Jurkat, Clone E6-1 (cell line): ENCODE measurements at places on chromosomes 1 and 21.

DNA sequence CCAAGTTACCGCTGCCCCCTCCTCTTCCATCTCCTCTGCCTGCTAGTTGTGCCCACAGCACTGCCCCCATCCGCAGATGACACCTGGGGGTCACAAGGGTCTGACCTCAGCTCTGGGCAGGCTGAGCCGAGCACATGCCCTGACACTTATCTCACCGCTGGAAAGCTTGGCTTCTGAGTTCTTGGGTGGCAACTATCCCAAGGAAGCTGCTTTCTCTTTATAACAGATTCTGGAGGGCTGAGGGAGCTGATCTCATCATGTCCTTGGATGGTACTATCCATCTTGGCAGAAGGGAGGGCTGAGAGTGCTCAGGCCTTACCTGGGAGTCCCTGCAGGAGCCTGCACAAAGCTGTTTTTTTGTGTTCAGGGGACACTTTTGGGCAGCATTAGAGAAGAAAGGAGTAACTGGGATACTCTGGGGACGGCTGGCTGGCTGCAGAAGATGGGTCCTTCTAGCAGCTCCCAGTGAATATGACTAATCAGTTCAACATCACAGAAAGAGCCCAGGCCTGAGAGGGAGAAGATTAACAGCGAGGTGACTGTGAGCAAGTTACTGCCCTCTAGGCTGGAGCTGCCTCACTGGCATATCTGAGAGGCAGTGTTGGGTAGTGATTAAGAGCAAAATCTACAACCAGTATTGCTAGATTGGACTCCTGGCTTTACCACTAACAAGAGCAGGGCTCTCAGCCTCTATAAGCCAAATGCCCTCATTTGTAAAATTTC is 71.6 kb downstream of the PLXNA2 start:
- no peak for DNase-seq

DNA sequence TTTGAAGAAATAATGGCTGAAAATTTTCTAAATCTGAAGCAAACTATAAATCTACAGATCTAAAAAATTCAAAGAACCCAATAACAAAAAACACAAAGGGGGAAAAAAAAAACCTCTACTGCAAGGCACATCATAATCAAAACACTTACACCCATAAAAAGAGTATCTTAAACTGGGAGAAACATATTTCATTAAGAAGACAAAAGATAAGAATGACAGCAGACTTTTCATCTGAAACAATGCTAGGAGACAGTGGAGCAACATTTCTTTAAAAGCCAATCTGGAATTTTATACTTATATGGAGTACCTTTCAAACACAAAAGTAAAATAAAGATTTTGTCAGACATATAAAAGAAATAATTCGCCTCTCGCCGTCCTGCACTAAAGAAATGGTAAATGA is 49.1 kb downstream of the COP1 start:
- DNase-seq = no peak

DNA sequence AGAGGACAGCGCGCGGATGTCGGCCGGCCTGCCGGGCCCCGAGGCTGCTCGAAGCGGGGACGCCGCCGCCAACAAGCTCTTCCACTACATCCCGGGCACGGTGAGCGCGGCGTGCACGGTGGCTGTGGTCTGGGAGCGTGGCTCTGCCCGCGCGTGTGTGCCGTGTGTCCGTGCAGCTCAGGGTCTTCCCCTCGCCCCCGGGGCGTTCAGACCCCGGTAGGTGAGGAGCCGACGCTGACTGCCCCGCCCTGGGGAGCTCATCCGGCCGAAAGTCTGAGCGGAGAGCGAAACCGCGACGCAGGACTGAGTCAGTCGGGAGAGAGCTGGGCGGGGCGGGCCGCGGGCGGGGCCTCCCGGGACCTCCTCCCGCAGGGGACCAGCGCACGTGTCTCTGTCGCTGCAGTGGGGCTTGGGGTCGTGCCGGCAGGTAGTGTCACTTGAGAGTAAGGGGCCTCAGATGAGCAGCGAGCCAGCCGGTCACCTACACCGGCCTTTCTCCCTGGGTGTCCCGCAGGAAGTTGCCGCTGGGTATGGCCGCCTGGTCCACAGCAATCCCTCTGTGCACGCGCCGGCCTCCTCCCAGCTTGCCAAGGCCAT is 520 bp downstream of the PLEKHN1 start:
- DNase-seq = peak; percentile 25

- DNase-seq = no peak
Observed at GRCh38 chr1:42145389-42145716, 7.9 kb upstream of the GUCA2B start.

GRCh38 chr1:23694371-23694770 is 2.8 kb downstream of the RPL11 start:
- DNase-seq = no peak
